ENCODE measurements at places on chromosomes 4 and X.

- DNase-seq = no peak
These were observed 164.8 kb upstream of the RPS6KA3 start for GRCh38 chrX:20431486-20431885.

GRCh38 chr4:156545003-156545785 is 426.4 kb downstream of the PDGFC start:
- no peak for DNase-seq

- DNase-seq = no peak
These were observed 164.7 kb downstream of the PCDH18 start for GRCh38 chr4:137367620-137368019.

DNA sequence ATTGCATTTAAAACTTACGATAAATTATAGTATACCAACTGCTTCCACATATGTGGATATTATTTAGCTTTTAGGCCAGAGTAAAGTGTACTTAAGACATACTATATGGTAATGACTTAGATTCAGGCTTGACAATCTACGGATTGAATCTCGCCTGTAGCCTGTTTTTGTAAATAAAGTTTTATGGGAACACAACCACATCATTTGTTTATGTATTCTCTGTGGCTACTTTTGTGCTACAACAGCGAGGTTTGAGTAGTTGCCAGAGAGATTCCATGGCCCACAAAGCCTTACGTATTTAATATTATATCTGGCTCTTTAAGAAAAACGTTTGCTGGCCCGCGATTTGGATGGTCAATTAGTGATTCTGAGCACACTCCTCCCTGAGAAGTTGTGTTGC is 37.6 kb downstream of the HHIP start:
- DNase-seq = no peak

DNA sequence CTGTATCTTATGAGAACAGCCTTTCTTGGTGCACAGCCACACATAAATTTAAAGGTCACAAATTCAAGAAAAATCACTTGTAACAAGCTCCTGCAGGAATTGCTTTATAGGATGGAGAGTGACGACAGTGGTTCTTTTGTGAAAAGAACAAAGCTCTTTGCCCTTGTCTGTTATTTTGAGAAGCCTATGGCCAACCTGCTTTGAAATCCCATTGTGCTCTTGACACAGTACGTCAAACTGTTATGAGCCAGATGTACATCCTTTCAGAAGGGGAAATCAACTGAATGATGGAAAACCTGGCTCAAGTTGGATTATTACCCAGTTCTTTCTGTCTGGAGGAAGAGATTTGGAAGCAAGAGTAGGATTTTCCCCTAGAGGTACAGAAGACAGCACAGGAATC is 1454.2 kb downstream of the ARAP2 start:
- no peak for DNase-seq

DNA sequence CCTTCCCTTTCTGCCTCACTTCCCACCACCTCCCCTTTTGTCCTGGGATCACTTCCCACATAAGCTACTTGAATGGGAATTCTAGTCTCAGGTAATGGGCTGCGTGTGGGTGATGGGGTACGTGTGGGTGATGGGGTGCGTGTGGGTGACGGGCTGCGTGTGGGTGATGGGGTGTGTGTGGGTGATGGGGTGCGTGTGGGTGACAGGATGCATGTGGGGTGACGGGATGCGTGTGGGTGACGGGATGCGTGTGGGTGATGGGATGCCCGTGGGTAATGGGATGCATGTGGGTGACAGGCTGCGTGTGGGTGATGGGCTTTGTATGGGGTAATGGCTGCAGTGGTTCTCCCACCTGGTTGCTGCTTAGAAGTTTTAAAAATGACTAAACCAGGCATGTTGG is 43.6 kb downstream of the EVC2 start:
- no peak for DNase-seq

- no peak for DNase-seq
These were observed 80.0 kb downstream of the ALPK1 start for GRCh38 chr4:112377171-112377570.

Data from activated CD8-positive, alpha-beta memory T cell treated with anti-CD3 and anti-CD28 coated beads for 48 hours (primary cell).